ENCODE measurements at places on chromosomes 16 and 17.
A peak's percentile ranks its signal among the peaks of the same experiment; 100 is the strongest.

GRCh38 chr16:66300501-66300900 lies 66.0 kb upstream of the CDH5 start:
- no peak for DNase-seq

GRCh38 chr16:27483088-27483437 lies 66.7 kb downstream of the GTF3C1 start:
- DNase-seq: no peak

- DNase-seq: no peak
Measured at GRCh38 chr16:17271687-17272086, 199.1 kb downstream of the XYLT1 start.

GRCh38 chr16:588639-588888 lies 1.3 kb upstream of the RAB40C start:
- DNase-seq: peak; percentile 56

- DNase-seq: no peak
Measured at GRCh38 chr17:77322514-77323412, 182.0 kb downstream of the SEC14L1 start.

DNA sequence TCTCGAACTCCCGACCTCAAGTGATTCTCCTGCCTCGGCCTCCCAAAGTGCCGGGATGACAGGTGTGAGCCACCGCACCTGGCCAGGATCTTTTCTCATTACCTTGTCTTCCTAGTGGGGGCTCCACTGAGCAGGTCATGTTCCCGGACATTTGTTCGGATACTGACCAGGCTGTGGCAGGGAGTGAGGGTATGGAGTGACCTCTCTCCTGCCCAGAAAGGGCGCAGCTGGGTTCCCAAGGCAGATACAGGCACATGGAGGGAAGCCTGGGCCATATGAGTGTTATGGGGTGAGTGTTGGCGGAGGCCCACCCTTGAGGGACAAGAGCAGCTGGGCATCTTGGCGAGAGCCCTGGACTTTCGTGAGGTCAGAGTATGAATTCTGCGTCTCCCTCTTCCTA lies 5.5 kb downstream of the SERPINF1 start:
- DNase-seq: no peak

DNA sequence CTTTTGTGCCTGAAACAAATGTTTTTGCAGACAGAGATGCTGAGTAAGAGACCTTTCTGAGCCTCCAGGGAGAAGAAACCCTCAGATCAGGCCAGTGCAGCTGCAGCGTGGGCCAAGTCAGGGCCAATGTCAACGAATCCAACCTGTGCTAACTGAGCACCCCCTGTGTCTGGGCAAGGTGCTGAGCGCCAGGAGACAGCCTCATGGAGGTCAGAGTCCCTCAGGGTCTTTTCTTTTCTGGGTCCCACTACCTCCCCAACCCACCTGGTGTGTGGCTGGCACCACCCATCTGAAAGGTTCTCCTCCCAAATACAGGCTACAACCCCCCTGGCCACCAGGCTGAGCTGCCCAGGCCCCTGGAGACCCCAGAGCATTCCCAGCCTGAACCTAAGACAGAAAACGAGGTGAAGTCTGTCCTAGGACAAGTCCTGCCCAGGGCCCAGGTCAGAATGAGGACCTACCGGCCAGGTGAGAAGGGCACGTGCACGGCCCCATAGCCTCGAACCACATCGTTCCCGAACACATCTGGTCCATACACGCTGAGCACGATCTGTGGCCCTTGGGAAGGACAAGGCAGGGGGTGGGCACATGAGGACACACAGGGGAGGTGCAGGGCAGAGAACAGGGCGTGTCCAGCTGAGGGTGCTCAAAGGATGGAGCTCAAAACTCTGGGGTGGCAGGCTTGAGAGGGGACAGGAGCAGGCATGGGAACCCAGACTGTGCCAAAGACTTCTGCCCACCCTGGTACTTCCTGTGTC lies 15.0 kb downstream of the B9D1 start:
- no peak for DNase-seq

GRCh38 chr16:83835586-83836566 lies 28.1 kb downstream of the HSBP1 start:
- DNase-seq: no peak

GRCh38 chr17:28968231-28968913 lies 17.1 kb upstream of the PHF12 start:
- no peak for DNase-seq

GRCh38 chr16:87924041-87924810 lies 12.1 kb downstream of the CA5A start:
- peak; percentile 50 for DNase-seq

DNA sequence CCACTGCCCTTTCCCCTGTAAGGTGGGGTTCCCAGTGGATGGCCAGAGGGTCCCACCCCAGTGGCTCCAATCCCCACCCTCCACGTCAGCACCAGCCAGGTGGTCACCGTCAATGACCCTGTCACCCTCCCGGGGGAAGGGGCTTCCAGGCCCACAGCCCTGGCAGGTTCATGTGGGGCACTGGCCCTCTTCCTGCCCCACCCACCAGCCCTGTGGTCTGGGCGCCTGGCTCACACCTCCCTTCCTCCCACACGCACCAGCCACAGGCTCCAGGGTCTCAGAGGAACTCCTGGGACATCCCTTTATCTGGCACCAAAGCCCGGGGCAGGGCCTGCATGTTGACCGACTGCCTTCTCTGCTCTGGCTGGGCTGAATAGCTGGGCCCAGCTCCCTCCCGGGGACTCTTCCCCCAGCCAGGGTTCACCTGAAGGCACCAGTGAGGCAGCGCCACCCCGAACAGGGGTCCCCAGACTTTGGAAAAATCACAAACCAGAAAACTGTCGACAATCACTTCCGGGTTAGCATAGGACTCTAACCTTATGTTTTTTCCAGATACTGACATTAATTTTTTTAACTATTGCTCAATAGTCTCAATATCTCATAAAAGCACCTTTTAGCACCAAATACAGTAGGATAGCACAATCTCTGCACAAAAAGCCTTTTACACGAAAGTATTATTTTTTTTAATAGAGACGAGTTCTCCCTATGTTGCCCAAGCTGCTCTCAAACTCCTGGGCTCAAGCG lies 21.9 kb upstream of the ZC3H18 start:
- DNase-seq: no peak

DNA sequence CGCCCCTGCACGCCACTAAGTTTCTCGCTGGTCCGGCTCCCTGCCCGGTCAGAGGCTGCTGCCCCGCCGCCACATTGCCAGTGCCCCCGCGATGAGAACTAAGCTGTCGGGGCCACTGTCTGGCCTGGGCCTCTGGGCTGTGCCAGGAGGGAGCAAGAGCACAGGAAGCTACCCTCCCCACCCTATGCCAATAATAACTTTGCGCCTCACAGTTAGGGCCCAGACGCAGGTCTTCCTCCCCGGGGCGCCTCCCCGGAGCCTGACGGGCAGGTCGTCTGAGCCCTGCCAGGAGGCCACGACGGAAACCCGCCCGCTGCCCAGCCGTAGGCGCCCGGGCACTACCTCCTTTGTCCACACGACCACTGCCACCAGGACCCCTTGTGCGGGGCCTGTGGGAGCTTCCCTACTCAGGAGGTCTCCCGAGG lies 1.5 kb downstream of the ZFPM1 start:
- peak; percentile 49 for DNase-seq

DNA sequence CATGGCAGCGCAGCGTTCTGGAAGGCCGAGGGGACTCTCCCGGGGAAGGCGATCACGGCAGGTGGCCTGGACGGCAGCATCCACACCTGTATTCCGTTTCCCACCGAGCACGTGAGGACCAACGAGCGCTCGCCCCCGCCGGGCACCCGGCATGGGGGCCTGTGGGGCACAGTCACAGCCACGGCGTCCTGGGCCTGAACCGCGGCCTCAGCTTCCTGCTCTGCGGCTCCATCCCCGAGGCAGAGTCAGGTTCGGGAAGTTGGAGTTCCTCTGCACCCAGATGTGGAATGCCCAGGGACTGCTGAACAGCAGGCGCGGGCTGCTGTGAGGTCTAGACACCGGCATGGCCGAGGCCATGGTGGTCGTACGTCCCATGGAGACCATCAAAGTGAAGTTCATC lies 1713.9 kb downstream of the TP53TG3F start:
- no peak for DNase-seq

- DNase-seq: no peak
Measured at GRCh38 chr16:70746040-70746707, 54.8 kb downstream of the VAC14 start.

DNA sequence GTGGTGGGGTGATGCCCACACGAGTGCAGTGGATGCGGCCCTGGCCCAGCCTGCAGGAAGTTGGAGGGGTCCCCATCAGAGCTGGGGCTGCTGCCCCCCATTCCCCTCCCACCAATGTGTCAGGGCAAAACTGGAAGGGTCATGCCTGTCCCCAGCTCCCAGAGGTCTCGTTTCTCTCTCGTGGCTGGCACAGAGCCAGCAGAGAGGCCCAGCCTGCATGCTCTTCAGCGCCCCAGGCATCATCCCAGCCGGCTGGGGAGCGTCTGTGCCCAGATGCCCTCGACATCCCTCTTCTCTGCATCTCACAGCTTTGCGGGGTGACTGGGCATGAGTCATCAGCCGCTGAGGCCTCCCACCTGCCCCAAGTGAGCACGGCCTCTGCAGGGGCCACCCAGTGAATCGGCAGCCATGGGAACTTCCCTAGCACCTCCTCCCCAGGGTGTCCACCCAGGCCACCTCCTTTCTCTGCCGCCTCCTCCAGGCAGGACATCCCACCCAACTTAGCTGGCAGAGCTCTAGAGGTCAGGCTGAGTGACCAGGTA lies 9.8 kb upstream of the CSNK1D start:
- DNase-seq: peak; percentile 63

DNA sequence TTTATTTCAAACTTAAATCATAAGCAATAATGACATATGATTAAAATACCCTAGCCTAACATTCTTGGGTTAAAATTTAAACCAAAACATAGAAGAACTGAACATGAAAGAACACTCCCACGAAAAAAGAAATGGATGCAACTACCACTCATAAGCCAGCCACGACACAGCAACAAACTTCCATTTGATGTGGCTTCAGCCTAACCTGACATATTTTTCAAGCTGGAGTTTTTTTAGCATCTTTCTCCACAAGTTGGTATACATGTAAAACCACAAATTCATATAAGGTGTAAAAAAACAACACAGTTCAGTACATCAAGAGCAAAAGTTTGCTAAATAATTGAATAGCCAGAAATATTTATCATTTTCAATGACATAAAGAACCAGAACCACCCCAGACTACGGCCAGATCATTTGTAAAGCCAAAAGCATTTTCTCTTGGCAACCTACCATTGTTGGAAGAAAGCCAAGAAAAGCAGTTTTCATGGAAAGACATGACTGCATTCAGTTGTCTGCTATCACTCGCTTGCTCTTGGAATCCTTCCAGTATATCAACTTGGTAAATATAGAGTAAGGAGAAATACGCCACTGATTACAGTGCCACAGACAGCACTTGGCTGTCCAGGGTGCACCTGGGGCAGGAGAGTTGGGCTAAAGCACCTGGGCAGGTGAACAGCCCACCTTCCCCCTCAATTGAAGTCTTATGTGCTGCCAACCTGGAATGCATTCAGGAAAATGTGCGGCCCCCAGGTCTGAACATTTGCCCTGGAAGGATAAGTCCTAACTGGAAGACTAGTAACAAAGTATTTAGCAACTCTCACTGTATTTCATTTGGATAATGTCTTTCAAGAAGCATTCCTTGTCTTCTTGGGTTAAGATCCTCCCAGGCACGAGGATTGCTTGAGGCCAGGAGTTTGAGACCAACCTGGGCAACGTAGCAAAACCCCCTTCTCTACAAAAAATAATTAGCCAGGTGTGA lies 60.5 kb downstream of the CREBBP start:
- DNase-seq: no peak

GRCh38 chr17:7930841-7931631 lies 710 bp downstream of the TRAPPC1 start:
- DNase-seq: no peak

DNA sequence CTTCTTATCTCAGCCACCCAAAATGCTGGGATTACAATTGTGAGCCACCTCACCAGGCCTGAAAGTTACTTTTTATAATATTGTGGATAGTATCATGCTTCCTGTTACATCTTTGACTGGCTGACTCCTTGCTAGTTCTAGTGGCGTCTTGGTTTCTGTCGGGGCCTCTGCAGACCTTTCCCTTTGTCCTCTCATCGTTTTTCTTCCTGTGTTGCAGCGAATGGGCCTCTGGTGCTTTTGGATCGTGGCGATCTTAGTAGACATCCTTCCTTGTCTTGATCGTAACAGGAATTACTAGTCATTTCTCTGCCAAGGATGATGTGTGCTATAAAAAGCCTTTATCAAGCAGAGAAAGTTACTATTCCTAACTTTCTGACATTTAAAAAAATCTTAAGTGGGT lies 20.8 kb downstream of the ASPSCR1 start:
- DNase-seq: no peak

GRCh38 chr16:19783363-19784182 lies 65.5 kb downstream of the IQCK start:
- no peak for DNase-seq

- DNase-seq: no peak
Measured at GRCh38 chr16:30775131-30775391, 11.9 kb downstream of the ZNF629 start.

DNA sequence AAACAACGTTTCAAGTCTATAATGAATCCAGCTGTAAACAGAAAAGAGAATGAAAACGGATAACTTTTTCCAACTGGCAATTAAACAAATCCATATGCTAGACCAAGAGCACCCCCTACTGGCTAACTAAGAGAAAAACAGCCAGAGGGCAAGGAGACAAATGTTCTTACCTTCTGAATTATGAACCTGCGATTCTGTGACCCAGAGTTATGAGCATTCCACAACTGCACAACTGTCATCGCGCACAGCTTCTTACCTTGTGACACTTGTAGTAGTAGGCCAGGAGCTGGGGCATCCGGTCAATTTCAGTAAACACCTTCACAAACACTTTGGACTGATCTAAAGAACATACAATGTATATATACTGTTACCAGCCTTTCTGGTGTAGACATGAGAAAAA lies 18.6 kb downstream of the COG7 start:
- no peak for DNase-seq

GRCh38 chr17:10050597-10051101 lies 145.6 kb upstream of the RCVRN start:
- peak; percentile 49 for DNase-seq

GRCh38 chr16:87227296-87227951 lies 89.8 kb downstream of the C16orf95 start:
- no peak for DNase-seq

DNA sequence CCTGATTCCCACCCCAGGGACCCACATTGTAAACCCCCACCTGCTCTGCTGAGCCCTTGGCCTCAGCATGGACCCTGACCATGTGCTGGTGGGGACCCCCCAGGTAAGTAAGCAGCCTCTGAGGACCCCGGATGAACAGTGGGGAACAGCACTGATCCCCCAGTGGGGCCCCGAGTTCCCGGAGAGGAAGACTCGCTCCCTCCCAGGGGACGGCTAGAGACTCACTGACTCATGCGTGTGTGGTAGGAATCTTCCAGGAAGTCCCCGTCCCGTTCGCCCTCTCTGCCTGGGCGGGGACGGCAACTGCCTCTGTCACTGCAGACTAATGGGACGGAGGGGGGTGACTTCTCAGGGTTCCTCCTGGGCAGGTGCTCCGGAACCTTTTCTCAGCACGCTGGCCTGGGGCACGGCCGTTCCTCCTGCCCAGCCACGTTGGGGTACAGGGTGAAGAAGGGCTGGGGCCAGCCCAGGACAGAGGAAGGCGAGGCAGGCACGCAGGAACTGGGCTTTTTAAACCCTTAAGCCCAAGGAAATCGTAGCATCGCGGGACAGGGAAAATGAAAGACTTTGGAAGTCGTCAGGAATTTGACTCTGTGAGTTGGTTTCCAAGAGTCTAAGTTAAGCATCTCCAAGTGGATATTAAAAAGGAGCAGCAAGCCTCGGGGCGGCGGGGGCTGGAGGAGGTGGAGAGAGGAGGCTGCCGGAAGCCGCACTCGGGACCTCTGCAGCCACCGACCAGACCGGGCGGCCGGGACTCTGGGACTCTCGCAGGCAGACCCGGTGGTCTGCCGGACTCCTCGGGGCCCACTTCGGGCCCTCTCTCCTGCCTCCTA lies 178.7 kb downstream of the SEC14L1 start:
- peak; percentile 74 for DNase-seq

GRCh38 chr16:67846063-67846319 lies 742 bp upstream of the NUTF2 start:
- no peak for DNase-seq
